Right atrium auricular region (tissue), 2 donors: ENCODE measurements at places on chromosomes 5 and 9. TPM values are rescaled to one million over a fixed set of nuclear protein-coding genes. Genes with fewer than 3 reads are reported as not detected.

- DNase-seq = no peak
Measured at GRCh38 chr9:88746029-88746742, 211.2 kb downstream of the NXNL2 start.

DNA sequence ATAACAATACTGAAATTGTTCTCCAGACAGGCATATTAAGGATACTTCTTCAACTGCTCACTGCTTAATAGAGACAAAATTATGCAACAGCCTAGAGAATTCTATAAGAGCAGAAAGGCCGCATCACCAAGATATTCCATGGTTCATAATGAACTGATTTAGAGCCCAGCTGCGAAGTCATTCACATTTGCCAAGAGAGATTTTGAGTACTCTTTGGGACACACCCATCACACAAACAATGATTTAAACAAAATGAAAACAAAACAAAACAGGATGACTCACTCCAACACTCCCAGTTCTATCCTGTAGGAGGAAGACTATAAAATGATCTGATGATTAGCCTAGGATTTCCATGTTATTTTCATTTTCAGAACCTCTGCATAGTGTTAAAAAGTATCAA lies 145.7 kb upstream of the GNA14 start:
- DNase-seq = no peak

DNA sequence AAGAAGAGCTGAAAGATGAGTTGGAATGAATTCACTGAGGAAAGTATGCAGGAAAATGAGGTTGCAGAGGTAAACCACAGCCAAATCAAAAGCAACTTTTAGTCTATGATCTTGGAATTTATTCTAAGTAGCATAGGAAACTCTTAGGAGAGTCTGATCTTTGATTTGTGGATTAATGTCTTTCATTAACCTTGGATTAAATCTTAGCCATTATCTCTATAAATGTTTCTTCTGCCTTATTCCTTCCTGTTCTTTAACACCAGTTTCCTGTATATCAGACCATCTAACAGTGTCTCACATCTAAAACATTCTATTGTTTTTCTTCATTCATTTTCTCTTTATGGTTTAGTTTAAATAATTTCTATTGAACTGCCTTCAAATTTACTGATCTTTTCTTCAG lies 187.2 kb upstream of the ANKRD55 start:
- DNase-seq = no peak

The ARID3C gene
- not detected for total RNA-seq

GRCh38 chr9:135521608-135522095 lies 412 bp downstream of the LCN1 start:
- DNase-seq = no peak

The GFI1B gene
- total RNA-seq = 0.35 TPM

The CCDC127 gene
- total RNA-seq = 5.6 TPM

GRCh38 chr9:36436909-36437308 lies 36.8 kb upstream of the RNF38 start:
- DNase-seq = no peak

GRCh38 chr9:113542006-113542405 lies 78.5 kb downstream of the RGS3 start:
- DNase-seq = no peak

DNA sequence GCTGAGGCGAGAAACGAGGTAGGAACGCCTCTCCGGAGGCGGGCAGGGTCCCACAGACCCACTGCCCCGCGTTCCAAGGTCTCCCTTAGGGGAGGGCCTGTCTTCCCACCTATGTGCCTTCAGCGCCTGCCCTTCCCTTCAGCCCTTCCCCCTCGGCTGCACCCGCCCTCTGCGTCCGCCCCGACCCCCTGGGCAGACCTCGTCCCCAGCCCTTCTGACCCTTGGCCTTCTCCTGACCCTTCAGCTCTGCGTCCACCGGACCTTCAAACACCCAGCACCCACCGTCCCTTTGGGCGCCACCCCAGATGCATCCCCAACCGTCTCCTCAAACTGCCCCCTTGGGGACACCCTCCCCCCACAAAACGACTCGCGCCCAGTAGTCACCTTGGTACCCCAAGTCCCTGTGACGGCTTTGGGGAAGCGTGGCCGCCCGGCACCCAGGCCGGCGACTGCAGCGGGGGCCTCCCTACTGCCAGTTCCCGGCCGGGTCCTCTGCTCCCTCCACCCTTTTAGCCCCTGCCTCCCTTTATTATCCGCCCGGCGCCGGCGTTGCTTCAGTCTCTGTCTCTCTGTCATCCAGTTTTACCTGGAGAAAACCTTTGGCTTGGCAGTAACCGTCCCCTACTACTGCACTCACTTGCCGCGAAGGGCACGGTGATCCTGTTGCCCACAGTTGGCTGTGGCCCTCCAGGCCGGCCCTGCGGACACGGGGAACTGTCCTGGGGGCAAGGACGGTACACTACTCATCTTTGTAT lies 421 bp downstream of the RUSC2 start:
- DNase-seq = no peak

DNA sequence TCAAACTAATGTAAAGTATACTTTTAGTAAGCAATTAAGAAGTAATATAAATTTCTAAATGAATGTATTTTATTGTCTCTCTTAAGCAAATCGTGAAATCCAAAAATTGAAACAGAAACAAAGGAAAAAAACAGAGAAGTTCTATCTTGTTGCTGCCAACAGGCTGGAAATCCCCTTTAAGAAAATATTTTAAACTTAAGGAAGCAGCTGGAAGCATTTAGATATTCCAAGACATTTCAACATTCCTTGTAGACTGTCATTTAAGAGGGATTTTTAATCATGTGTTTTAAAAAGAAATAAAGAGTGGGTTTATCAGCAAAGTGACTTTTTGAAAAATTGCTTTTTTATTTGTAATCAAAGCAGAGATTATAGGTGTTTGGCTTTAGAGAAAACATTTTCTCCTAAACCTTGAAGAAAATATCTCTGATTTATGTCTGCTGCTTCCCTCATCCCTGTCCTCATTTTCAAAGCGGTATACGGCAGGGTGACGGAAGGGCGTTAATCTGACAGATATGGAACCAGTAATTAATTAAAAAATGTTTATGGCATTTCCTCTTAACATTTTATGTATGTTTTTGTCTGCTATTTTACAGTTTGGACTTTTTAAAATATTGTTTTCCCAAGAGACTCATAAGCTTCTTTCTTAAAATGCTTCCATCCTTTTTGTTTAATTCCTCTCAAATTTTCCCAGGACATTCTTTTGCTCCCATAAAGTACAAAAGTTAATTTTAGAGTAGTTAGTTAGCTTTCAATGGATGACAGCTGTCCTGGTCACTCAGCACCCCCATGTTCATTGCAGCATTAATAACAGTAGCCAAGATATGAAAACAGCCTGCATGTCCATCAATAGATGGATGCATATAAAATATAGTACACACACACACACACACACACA lies 245.6 kb downstream of the LURAP1L start:
- DNase-seq = no peak

GRCh38 chr5:67765697-67766096 lies 449.9 kb upstream of the PIK3R1 start:
- DNase-seq = no peak

DNA sequence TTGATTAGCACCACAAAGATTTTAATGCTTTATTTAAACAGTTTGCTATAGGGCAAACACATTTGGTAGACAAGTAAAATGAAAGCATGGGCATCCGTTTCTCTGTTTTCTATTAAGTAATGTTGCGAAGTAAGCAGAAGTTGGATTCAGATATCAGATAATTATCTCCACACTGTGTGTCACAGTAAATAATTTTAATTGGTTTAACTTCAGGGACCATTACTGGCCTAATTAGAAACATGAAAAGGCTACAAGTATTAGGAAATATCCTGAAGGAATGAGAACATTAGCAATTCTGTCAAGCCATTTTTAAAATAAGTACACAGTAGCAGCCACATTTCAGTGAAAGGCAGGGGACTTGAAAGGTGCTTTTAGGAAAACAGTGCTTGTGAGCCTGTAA lies 975.4 kb downstream of the NR2F1-AS1 start:
- DNase-seq = no peak

GRCh38 chr9:2502760-2503159 lies 118.8 kb upstream of the VLDLR start:
- DNase-seq = no peak

DNA sequence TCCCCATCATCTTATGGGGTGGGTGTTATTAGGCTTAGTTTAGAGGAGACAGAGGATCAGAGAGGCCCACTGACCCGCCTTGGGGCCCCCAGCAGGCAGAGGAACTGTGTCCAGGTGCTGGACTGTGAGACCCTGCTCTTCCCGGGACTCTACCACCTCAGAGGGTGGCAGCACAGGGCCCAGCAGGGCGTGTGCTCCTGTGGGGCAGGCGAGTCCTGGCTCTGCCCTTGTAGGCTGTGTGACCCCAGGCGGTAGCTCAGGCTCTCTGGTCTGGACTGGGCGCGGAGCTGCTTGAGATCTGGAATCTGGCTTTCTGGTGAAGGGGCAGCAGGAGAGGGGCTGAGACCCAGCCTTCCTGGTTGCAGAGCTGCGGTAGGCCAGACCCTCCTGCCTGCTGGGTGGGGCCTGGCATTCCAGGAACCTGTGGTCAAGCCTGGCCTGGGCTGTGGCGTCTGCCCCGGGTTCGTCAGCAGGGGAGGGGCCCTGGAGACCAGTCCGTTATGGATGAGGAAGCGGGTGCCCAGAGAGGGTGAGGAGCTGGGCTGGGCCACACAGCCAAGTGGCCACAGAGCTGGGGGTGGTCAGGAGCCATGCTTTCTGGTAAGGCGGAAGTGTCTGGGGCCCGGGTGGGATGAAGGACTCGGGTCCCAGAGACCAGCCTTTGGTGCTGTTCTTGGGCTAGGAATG lies 46.5 kb downstream of the RXRA start:
- peak; percentile 82 for DNase-seq

GRCh38 chr5:115086473-115086872 lies 83.2 kb downstream of the TRIM36 start:
- DNase-seq = no peak

DNA sequence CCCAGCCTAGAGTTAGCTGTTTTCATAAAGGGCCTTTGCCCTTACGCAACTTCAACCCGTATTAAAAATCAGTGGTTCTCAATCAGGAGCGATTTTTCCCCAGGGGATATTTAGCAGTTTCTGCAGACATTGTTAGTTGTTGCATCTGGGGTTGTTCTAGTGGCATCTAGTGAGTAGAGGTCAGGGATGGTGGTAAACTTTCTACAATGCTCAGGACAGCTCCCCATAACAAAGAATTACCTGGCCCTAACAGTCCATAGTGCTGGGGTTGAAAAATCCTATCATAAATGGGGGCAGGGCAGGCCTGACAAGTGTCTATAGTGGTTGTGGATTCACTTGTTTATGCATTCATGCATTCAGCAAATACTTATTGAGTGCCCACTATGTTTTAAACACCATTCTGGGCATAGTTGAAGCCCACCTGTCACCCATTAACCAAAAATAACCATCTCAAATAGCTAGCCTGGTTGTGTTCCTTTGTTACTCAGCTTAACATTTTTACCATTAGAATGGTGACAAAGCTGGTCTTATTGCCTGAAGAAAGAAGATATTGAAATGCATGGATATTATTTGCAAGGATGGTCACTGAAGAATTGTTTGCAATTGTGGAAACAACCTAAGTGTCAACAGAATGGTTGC lies 15.9 kb upstream of the FGF1 start:
- DNase-seq = no peak

GRCh38 chr5:75081510-75081909 lies 29.2 kb upstream of the GCNT4 start:
- DNase-seq = no peak

The CDC20B gene
- not detected for total RNA-seq

GRCh38 chr5:608429-609370 lies 3.4 kb upstream of the CEP72 start:
- DNase-seq = no peak

DNA sequence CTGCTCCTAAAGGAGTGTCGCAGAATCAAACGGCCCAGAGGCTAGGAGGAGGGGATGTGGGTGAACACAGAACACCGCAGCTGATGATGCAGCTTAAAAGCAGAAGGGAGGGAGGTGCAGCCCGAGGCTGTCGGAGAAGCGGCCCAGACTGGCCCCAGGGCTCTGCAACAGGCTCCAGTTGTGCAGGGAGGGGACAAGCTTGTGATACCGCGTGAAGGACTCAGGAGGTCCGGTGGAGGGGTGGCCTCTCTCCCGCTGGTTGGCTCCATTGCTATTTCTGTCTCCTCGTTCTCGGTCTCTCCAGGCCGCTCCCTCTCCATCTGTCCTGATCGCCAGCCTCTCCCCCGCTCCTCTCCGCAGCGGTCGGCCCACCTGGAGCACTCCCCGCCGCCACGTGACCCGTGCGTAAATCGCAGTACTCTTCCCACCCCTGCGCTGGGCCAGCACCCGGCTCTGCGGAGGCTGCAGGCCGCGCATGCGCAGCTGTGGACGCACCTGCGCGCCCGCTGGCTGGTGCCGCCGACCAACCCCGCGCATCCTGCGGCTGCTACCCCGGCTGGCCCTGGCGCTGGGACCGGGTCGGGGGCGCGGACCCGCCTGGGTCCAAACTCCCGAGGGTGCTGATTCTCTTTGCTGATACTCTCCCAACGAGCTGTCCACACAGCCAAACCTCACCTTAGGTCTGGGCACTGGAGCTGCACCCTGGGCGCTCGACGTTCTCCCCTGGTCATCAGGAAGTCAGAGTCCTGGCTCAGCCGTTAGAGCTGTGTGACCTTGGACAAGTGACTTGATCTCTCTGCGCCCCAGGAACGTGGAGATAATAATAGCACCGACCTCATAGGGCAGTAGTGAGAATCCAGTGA lies 3.7 kb upstream of the STXBP1 start:
- DNase-seq = no peak

DNA sequence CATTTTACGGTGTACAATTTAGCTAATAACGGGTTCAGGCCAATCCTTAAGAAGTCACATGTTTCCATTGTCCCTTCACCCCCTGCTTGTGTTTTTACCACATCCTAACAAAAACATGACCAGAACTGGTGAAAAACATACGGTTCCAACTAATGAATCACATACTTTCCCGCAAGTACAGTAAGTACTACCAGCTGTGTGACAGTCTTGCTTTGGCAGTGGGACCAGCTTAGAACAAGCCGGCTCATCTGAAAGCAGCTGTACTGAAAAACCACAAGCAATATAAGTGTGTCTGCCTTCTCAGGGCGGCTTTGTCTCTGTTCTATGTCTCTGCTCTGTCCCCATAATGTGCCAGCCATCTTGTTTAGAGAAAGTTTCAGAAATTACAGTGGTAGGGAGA lies 242.5 kb downstream of the BNC2 start:
- peak; percentile 67 for DNase-seq

DNA sequence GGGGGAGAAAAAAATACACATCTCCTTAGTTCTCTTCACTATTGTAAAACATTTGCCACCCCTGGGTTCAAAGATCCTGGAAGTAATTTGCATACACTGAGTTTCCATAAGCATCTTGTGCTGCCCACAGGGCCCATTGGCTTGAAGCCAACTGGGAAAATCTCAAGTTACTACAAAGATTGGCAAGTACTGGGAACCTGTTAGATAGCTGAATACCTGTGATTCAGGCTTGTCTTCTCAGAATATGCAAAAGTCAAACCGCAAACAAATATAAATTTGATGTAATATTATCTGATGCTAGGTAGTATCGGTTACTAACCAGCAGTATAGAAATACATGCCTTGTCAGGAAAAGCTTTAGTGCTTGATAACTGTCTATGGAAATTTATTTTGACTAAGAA lies 156.9 kb upstream of the FST start:
- no peak for DNase-seq
